ENCODE measurements at places on chromosomes 12 and 14. TPM values are rescaled to one million over a fixed set of nuclear protein-coding genes. Genes with fewer than 3 reads are reported as not detected.

DNA sequence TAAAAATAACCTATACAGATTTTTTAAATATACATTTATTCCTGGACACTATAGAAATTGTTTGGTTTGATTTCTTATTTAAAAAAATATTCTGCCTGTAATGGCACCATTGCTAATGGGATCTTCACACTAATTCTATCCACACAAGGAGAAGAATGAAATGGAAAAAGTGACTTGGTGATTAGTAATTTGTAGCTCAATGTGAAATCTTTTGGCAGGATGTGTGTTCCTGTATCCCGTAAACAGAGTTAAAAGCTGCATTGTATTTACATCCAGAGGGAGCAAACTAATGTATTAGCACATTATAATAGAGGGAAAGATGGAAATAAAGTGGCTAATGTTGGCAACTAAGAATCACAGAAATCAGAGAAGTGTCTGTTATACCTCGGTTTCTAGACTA, 1455.3 kb upstream of the FLRT2 start:
- H3K27ac ChIP-seq, result no peak overlapping the region
- no peaks in the 10 kb centered on the region for H3K4me1 ChIP-seq
- H3K36me3 ChIP-seq, result no peaks in the 10 kb centered on the region

GRCh38 chr12:110687396-110688169, 1.3 kb downstream of the HVCN1 start:
- no peak for DNase-seq
- H3K27me3 ChIP-seq, result peaks cover 5% of the 10 kb centered on the region
- H3K4me3 ChIP-seq, result peak overlapping the region; percentile 74
- H3K4me1 ChIP-seq, result peaks cover 51% of the 10 kb centered on the region
- H3K27ac ChIP-seq, result peak overlapping the region; percentile 66

DNA sequence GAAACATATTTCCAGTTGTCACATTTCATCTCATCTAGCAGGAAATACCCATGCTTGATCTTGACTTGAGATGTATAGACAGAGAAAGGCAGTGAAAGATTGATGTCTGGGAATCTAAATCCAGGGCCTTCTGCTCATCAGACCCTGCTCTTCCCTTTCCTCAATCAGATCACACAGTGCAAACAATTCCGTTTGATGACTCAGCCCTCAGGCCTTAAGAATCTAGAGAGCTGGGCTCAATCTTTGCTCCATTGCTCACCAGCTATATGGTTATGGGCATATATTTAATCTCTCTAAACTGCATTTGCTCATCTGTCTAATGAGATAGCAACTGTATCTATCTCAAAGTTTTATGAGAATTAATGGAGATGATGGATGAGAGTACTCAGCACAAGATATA, 201.8 kb upstream of the CCDC196 start:
- no peaks in the 10 kb centered on the region for H3K36me3 ChIP-seq
- H3K27me3 ChIP-seq, result no peaks in the 10 kb centered on the region
- H3K4me3 ChIP-seq, result no peak overlapping the region
- H3K27ac ChIP-seq, result no peak overlapping the region

DNA sequence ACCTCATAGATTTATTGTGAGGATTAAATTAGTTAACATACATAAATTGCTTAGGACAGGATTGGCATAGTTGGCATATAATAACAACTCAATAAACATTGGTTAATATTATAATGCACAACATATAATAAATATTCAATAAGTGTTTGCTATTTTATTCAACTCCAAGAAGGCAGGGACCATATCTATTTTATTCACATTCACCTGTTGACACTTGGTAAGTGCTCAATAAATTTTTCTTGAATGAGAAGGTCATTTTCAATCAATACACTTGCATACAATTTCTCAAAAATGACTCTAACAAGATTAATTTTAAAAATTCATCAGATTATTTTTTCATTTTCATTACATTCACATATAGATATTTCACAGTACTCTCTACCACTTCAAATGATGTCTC, 12.4 kb upstream of the NUP107 start:
- H3K27me3 ChIP-seq, result no peaks in the 10 kb centered on the region
- no peak for DNase-seq
- H3K4me1 ChIP-seq, result peaks cover 51% of the 10 kb centered on the region
- peak overlapping the region; percentile 26 for H3K4me3 ChIP-seq
- peak overlapping the region; percentile 85 for H3K27ac ChIP-seq

DNA sequence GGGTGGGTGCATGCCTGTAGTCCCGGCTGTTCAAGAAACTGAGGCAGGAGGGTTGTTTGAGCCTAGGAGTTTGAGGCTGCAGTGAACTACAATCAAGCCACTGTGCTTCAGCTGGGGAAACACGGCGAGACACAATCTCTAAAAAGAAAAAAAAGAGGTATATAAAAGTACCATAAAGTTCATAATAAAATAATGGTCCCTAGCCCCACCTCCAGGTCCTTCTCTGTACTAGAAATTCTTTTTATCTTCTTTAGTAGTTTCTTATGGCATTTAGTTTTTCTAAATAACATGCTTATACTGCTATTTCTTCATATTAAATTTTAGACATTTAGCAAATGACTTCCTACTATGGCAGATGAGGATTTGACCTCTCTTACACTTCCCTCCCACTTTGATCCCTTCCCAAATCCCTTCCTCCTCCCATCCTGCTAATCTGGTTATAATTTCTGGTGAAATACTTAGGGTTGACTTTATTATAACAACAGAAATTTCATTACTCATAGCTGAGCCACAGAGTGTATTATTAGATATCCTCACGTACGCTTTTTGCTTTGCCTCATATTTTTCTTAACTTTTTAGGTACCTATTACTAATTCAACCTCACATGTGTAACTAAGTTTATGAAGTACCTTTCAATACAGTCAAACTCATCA, 94.7 kb downstream of the SLC41A2 start:
- H3K36me3 ChIP-seq, result no peaks in the 10 kb centered on the region
- DNase-seq, result no peak
- peaks cover 15% of the 10 kb centered on the region for H3K4me1 ChIP-seq
- H3K4me3 ChIP-seq, result no peak overlapping the region

DNA sequence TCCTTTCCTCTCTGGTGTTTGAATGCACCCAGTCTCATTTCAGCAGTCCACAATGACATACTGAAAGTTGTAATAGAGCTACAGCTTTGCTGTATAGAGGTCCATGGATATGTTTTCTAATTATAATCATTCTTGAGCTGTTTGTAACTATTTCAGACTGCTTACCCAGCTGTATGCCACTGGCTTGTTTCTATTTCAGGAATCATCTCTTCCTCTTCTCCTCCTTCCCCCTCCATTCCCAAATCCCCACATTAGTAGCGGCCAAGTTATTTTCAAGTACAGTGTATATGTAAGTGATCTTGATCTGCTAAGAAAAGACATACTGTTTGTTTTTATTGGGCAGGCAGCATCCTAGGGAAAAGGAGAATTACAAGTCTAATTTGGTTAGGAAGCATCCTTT, 775.0 kb downstream of the DIO2 start:
- no peak for DNase-seq
- H3K4me1 ChIP-seq, result no peaks in the 10 kb centered on the region
- H3K27ac ChIP-seq, result no peak overlapping the region
- H3K27me3 ChIP-seq, result no peaks in the 10 kb centered on the region
- no peak overlapping the region for H3K4me3 ChIP-seq

GRCh38 chr14:61813096-61813606, 50.9 kb downstream of the SNAPC1 start:
- peaks cover 11% of the 10 kb centered on the region for H3K4me1 ChIP-seq
- no peak for DNase-seq
- H3K36me3 ChIP-seq, result peaks cover 6% of the 10 kb centered on the region
- peaks cover 78% of the 10 kb centered on the region for H3K27me3 ChIP-seq
- peak overlapping the region; percentile 62 for H3K4me3 ChIP-seq

DNA sequence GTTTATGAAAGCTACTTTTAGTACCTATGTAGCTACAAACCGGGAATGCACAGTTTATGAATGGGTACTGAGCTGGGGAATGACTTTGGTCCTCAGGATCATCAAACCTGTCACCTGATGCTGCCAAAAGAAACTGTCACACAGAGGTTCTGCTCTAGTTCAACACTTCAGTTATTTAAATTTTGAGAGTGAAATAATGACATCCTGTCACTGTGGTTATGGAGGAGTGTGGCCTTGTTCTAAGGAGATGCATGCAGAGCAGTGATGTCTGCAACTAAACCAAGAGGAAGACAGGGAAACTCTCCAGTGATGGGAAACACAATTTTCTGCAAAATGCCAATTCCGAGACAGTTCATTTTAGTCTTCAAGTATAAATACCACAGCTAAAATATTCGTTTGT, 4.8 kb upstream of the AEBP2 start:
- H3K27me3 ChIP-seq, result no peaks in the 10 kb centered on the region
- no peak overlapping the region for H3K4me3 ChIP-seq
- peak overlapping the region; percentile 77 for H3K27ac ChIP-seq
- peaks cover 52% of the 10 kb centered on the region for H3K4me1 ChIP-seq
- H3K36me3 ChIP-seq, result peaks cover 17% of the 10 kb centered on the region
- DNase-seq, result peak; percentile 31

DNA sequence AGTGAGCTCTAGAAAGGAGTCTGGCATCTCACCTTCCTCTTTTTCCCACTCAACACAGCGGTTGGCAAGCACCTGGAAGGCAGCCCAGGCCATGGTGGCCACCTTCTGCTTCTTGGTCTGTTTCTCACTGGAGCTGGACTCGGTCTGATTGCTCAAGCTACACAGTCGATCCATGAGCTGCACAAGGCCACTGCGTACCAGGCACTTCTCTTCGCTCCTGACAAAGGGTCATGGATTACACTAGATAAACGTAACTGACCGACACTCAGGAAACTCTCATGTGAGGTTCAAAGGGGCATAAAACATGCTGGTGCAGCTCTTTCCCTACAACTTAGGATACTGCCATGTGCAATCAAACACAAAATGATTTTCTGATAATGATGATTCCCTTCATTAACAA, 113.7 kb downstream of the TRAFD1 start:
- H3K36me3 ChIP-seq, result peaks cover 17% of the 10 kb centered on the region
- H3K4me1 ChIP-seq, result no peaks in the 10 kb centered on the region
- H3K27me3 ChIP-seq, result no peaks in the 10 kb centered on the region
- H3K27ac ChIP-seq, result no peak overlapping the region
- H3K4me3 ChIP-seq, result no peak overlapping the region

- peaks cover 18% of the 10 kb centered on the region for H3K36me3 ChIP-seq
- peaks cover 36% of the 10 kb centered on the region for H3K4me1 ChIP-seq
- H3K4me3 ChIP-seq, result peak overlapping the region; percentile 83
- peak overlapping the region; percentile 59 for H3K27ac ChIP-seq
These were observed 732 bp downstream of the ZNF664 start for GRCh38 chr12:123973552-123974341.

DNA sequence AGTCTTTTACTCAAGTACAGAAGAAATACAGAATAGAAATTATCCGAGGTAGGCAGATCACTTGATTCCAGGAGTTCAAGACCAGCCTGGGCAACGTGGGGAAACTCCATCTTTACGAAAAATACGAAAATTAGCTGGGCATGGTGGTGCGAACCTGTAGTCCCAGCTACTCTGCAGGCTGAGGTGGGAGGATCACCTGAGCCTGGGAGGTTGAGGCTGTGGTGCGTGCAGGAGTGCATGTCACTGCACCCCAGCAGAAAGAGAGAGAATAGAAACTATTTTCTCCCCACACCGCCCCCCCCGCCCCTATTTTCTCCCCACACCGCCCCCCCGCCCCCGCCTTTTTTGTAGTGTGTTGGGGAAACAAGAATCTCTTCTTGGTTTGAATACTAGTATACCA, 2.2 kb downstream of the DNM1L start:
- H3K4me3 ChIP-seq, result no peak overlapping the region
- H3K27me3 ChIP-seq, result no peaks in the 10 kb centered on the region
- H3K27ac ChIP-seq, result no peak overlapping the region
- peaks cover 9% of the 10 kb centered on the region for H3K36me3 ChIP-seq
- no peak for DNase-seq

GRCh38 chr12:125187780-125188741, 122.8 kb downstream of the AACS start:
- H3K36me3 ChIP-seq, result no peaks in the 10 kb centered on the region
- no peak overlapping the region for H3K4me3 ChIP-seq
- H3K27ac ChIP-seq, result no peak overlapping the region
- peaks cover 75% of the 10 kb centered on the region for H3K27me3 ChIP-seq
- no peak for DNase-seq
- peaks cover 6% of the 10 kb centered on the region for H3K4me1 ChIP-seq

- H3K27me3 ChIP-seq, result no peaks in the 10 kb centered on the region
- no peak overlapping the region for H3K4me3 ChIP-seq
- no peak overlapping the region for H3K27ac ChIP-seq
- peaks cover 94% of the 10 kb centered on the region for H3K36me3 ChIP-seq
- no peak for DNase-seq
These were observed 59.4 kb upstream of the GPR68 start for GRCh38 chr14:91303924-91304229.

GRCh38 chr12:54416687-54417603, 2.1 kb downstream of the ITGA5 start:
- peak overlapping the region; percentile 98 for H3K4me3 ChIP-seq
- H3K36me3 ChIP-seq, result peaks cover 17% of the 10 kb centered on the region
- peaks cover 13% of the 10 kb centered on the region for H3K27me3 ChIP-seq

- no peak for DNase-seq
- peaks cover 15% of the 10 kb centered on the region for H3K4me1 ChIP-seq
- H3K4me3 ChIP-seq, result no peak overlapping the region
- no peaks in the 10 kb centered on the region for H3K36me3 ChIP-seq
- H3K27me3 ChIP-seq, result no peaks in the 10 kb centered on the region
These were observed 198.9 kb upstream of the SFSWAP start for GRCh38 chr12:131511803-131512561.

DNA sequence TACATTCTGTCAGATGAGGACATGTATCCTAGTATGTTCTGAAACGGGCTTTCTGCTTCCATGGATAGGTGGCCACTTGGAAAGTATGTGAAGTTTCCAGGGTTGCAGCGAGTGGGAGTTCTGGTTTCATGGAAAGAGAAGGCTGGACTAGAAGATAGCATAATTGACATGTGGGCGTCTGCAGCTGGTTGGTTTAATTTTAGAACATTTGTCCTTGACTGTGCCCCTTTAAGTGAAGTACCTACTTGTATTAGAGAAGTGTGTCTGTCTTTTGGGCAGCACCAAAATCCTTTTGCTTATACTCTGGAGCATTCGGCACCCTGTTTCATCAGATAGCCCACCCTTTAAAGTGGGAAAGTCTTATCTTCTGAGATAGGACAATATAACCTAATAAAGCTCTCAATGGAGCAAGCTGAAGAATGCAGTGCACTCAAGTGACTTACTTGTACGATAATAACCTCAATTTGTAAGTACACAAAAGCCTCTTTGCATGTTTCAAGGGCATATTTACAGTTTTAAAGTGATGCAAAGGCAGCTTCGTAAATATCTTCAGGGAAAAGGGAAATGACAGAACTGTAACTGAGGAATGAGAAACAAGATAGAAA, 35.2 kb downstream of the NTN4 start:
- H3K27ac ChIP-seq, result no peak overlapping the region
- no peaks in the 10 kb centered on the region for H3K36me3 ChIP-seq
- peaks cover 17% of the 10 kb centered on the region for H3K27me3 ChIP-seq

DAO gene
- not detected for total RNA-seq

EAPP gene
- 35.9 TPM for total RNA-seq

KLHL33 gene
- 0.17 TPM for total RNA-seq

KRT81 gene
- total RNA-seq, result not detected

LRRC9 gene
- total RNA-seq, result not detected

TOMM20L gene
- not detected for total RNA-seq

LTBP2 gene
- 0.12 TPM for total RNA-seq

C1S gene
- total RNA-seq, result 1.1 TPM

All from activated CD4-positive, alpha-beta T cell treated with anti-CD3 and anti-CD28 coated beads, Interleukin-2, amount 10 ng/mL, durations not matched to agents 7 days and 5 days (primary cell).